ENCODE measurements at places on chromosomes 1 and 21. TPM values are rescaled to one million over a fixed set of nuclear protein-coding genes. Genes with fewer than 3 reads are reported as not detected.

- H3K27me3 ChIP-seq = no peaks in the 10 kb centered on the region
- DNase-seq = no peak
- no peak overlapping the region for H3K27ac ChIP-seq
These were observed 12.3 kb upstream of the IL22RA1 start for GRCh38 chr1:24155011-24155782.

The CNKSR1 gene
- polyA plus RNA-seq = 4.9 TPM

The IGFN1 gene
- 0.50 TPM for polyA plus RNA-seq

The OLIG2 gene
- polyA plus RNA-seq = not detected
